ENCODE measurements at places on chromosomes 5 and 9.

GRCh38 chr5:159463590-159464321, 133.5 kb upstream of the IL12B start:
- DNase-seq, result no peak

- no peak for DNase-seq
Measured at GRCh38 chr5:55597014-55597981, 62.5 kb upstream of the PLPP1 start.

GRCh38 chr5:94268226-94268625, 350.2 kb downstream of the KIAA0825 start:
- no peak for DNase-seq

- DNase-seq, result no peak
Measured at GRCh38 chr9:135590486-135591079, 29.0 kb downstream of the PAEP start.

GRCh38 chr5:42949348-42950115, 90.6 kb downstream of the ANXA2R start:
- DNase-seq, result no peak

DNA sequence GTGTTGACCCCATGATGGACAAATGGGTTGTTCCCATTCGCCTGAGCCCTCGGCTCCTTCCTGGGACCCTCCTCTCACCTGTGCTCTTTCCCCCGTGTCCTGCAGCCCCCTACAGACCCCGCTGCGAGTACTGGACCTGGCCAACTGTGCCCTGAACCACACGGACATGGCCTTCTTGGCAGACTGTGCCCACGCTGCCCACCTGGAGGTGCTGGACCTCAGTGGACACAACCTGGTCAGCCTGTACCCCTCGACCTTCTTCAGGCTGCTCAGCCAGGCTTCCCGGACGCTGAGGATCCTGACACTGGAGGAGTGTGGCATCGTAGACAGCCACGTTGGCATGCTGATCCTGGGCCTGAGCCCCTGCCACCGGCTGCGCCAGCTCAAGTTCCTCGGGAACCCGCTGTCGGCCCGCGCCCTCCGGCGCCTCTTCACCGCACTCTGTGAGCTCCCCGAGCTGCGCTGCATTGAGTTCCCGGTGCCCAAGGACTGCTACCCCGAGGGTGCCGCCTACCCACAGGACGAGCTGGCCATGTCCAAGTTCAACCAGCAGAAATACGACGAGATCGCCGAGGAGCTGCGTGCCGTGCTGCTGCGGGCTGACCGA, 3.4 kb downstream of the LRRC14B start:
- DNase-seq, result no peak

- no peak for DNase-seq
Measured at GRCh38 chr5:100519075-100519474, 16.1 kb upstream of the FAM174A start.

GRCh38 chr5:17042041-17042440, 106.0 kb upstream of the MYO10 start:
- DNase-seq, result no peak

GRCh38 chr5:169424670-169425378, 123.9 kb upstream of the SLIT3 start:
- no peak for DNase-seq

GRCh38 chr9:126638571-126639132, 24.9 kb downstream of the LMX1B start:
- DNase-seq, result no peak

DNA sequence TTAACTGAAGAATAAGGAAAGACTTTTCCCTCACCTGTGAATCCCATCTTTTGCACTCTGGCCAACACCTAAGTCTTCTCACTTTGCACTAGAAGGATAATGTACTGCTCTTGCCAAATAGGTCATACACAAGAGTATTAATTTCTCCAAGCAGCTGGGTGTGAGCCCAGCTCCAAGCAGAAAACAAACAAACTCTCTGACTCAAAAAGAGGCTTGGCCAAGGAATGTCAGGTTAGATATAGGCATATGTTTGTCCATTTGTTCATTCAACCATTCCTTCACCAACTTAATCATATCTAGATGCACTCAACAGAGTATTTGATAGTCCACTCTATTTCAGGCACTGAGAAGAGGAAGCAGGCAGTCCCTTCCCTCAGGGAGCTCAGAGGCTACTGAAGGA, 84.4 kb downstream of the HTR4 start:
- no peak for DNase-seq

Data from stimulated activated CD8-positive, alpha-beta memory T cell treated with anti-CD3 and anti-CD28 coated beads, Interleukin-4, amount 100 ng/mL, for 4 hours (primary cell).